Right renal cortex interstitium (tissue), 3 donors: ENCODE measurements at places on chromosomes 2 and 18. TPM values are rescaled to one million over a fixed set of nuclear protein-coding genes. Genes with fewer than 3 reads are reported as not detected.

DNA sequence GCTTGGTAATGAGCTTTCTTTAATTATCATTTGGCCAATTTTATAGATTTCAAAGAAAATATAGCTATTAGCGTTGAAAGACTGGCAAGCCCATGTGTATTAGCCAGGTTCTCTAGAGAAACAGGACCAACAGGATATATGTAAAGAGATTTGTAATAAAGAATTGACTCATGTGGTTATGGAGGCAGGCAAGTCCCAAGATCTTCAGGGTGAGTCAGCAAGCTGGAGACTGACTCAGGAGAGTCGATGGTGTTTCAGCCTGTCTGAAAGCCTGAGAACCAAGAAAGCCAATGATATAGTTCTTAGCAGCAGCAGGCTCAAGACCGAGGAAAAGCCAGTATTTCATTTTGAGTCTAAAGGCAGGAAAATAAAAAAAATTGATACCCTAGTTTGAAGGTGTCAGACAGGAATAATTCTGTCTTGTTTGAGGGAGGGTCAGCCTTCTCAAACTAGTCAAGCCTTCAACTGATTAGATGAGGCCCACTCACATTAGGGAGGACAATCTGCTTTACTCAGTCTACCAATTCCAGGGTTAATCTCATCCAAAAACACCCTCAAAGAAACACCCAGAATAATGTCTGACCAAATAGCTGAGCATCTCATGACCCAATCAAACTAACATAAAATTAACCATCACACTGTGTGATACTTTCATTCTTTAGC, 78.3 kb upstream of the CRIM1 start:
- DNase-seq, result no peak

DNA sequence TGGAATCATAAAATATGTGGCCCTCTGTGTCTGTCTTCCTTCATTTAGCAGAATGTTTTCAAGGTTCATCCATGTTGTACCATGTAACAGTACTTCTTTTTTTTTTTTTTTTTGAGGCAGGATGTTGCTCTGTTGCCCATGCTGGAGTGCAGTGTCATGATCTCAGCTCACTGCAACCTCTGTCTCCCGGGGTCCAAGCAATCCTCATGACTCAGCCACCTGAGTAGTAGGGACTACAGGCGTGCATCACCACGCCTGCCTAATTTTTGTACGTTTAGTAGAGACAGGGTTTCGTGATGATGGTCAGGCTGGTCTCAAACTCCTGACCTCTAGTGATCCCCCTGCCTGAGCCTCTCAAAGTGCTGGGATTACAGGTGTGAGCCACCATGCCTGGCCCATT, 31.2 kb downstream of the RAB1A start:
- no peak for DNase-seq

DNA sequence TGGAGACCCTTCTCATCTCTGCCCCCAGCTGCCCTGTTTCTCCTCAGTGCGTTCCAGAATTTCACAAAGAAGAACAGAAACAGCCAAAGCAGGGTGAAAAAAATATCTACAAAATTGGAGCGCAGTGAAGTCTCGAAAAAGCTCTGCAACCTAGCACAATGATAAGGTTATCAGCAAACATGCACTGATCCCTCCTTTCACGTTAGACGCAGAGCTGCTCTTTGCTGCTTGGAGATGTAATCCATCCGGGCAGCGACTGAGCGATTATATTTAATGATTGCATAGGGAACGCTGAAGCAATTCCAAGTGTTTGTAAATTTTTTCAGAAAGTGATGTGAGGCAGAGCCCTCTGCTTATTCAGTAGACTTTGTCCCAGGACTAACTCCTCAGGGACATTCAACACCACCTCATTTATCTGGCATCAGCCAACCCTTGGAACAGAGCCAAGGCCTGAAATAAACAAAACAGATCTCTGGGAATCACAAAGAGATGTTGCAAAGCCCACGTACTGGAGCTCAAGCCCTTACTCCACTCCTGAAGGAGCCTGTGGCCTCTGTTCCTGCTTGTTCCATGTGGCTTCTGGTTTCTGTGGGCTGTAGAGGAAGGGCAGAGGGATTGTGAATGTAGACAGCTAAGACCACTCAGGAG, 172.6 kb upstream of the BCL2L11 start:
- no peak for DNase-seq

DNA sequence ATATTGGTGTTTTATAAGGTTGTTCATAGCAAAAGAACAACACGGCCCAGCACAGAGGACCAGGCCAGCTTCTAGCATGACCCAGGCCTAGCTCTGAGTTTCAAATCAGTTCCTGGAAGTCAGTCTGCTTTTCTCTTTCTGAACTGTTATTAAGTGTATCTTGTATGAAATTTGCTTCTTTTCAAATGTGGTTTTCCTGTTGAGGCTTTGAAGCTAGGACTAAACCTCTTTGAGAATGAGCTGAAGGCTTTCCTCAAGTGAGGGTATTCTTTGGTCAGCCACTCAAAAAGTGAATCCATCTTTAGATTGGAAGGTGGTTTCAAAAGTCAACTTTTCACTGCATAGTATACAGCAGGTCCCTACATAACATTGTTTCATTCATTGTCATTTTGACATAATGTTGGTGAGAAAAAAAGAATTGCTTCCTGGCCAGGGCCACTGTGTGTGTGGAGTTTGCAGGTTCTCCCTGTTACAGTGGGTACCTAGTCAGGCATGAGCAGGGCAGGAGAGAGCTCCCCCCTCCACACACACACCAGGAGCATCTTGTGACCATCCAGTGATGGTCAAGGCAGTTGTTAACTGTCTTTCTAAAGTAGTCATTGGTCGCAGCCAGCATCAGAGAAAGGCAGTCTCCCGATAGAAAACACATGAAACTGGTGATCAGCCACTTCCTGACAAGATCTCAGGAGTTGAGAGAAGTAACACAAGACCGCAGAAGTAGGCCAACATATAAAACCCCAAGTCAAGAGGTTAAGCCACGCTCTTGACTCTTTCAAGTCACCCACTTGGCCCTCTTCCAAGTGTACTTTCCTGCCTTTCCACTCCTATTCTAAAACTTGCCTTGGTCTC, 6.7 kb upstream of the ACAA2 start:
- no peak for DNase-seq

Gene AKAIN1
- polyA plus RNA-seq, result not detected

DNA sequence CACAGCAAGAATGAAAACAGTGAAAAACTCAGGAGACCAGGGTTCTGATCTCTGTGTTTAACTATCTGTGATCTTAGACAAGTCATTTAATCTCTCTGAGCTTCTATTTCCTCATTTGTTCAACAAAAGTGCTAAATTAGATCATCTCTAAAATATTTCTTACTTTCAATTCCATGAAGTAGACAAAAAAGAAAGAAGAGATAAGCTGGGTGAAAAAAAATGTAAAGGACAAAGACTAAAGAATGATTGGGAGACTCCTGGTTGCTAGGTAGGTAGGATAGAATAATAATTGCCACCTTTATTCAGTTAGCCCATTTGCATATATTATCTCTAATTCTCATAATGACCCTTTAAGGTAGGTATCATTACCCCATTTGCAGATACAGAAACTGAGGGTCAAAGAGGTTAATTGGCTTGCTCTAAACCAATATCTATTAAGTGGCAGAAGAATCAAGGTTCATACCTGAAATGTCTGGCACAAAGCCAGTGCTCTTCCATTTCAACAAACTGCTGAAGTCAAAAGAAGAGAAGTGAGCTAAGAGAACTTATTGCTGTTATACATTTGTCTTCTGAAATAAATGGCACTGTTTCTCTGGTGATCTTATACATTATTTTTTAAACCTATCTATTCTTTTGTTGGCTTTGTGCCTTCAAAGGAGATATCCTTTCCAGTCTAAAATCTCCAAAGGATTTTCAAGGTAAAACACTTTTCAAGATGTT, 141.7 kb downstream of the OTX1 start:
- DNase-seq, result no peak

- no peak for DNase-seq
Measured at GRCh38 chr2:111958901-111959300, 60.5 kb downstream of the MERTK start.

Gene SERPINB2
- not detected for polyA plus RNA-seq

- DNase-seq, result no peak
Measured at GRCh38 chr2:124145982-124146381, 120.9 kb downstream of the CNTNAP5 start.

DNA sequence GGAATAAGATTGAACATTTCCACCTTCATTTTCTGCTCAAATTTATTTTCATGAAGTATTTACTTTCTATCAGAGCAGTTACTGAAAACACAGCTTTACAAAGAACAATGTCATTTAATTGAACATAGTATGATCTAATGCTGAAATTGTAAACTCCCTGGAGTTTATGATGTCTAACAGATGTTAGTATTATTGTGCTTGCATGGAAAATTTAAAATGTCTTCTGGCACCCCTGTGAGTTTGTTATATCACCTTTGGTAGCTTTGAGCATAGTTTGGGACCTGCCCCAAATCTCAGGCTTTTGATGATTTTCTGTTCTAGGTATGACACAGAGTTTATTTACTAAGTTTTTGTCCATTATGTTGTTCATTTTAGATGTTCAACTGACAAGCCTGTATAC, 28.1 kb downstream of the FAM171B start:
- no peak for DNase-seq

Gene TGFA
- 17.6 TPM for polyA plus RNA-seq

Gene TWIST2
- polyA plus RNA-seq, result 3.5 TPM

Gene DSG1
- polyA plus RNA-seq, result 0.06 TPM

- no peak for DNase-seq
Measured at GRCh38 chr2:42809819-42810120, 17.4 kb upstream of the HAAO start.

Gene EVA1A
- polyA plus RNA-seq, result 15.6 TPM

Gene C2orf80
- polyA plus RNA-seq, result 0.44 TPM

Gene DUSP11
- polyA plus RNA-seq, result 33.8 TPM

Gene MAP3K19
- polyA plus RNA-seq, result 0.78 TPM
